ENCODE measurements at places on chromosomes 5 and 9.

GRCh38 chr9:72583370-72583769 lies 62.0 kb downstream of the TMC1 start:
- DNase-seq, result no peak

DNA sequence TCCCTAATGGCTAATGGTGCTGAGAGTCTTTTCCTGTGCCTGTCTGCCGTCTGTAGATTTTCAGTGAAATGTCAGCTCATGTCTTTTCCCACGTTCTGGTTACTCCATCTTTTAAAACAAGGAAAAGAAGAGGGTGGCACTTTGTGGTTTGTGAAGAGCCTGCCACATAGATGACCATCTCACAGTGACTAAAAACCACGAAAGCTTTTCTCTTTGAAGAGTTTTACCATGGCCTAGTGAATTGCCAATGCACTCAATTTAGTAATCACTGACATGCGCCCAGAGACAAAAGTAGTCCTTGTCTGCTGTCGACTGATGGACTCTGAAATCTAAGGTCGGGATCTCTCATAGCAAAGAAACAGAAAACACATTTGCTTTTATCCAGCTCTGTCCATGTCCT lies 50.4 kb downstream of the SPATA31C2 start:
- no peak for DNase-seq

DNA sequence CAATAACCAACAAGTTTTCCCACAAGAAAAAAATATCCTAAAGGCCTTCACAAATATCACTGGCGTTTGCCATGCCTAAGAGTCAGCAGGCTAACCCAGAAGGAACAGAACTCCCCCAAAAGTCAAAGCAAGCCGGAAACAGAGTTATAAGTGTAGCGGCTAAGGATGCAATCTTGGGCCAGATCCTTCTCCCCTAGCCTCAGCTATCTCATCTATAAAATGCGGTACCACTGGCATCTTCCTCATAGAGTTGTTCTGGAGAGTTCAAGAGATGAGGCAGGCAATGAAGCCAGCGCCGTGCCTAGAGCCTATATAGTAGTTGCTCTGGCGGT lies 632 bp downstream of the DPM2 start:
- DNase-seq, result no peak

DNA sequence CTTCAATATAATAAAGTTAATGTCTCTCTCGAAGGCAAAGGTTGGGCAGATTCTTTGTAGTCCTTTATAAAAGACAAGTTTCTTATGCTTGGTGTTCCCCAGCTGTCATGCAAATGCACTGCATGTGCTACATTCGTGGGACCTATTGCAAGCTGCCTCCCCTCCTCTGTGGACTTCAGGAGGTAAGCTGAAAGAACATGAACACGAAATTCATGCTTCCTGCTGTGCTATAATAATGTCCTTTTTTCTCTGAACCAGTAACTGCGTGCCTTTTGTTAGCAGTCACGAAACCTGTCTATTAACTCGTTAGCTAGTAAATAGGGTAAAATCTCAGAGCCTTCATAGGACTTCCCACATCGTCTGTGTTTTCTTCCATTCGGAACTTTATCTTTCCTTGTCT lies 363.5 kb downstream of the CDH9 start:
- no peak for DNase-seq

DNA sequence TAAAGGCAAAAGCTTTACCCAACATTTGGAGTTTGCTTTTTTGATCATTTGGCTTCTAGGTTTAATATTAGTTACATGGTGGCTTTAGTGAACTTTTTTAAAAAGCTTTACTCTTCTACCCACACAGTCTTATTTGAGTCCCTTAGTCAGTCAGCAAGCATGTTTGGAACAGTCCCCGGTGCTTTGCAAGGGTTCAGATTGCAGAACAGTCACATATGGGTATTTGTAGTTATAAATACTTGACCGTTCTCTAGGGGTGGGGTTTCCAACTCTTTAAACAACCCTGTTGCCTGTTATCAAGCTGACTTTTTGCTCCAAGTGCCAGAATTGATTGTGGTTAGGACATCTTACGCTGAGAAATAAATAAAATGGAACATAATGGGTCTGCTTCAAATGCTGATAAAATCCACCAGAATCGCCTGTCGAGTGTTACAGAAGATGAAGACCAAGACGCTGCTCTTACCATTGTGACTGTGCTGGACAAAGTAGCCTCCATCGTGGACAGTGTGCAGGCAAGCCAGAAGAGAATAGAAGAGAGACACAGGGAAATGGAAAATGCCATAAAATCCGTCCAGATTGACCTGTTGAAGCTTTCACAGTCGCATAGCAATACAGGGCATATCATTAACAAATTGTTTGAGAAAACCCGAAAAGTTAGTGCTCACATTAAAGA lies at the start of gene CAVIN4:
Gene CAVIN4 (plus strand): TSS at position 304 of the 673 bp plus-strand sequence. CDS start 65 bp downstream, at position 369.
- DNase-seq, result peak; percentile 91

DNA sequence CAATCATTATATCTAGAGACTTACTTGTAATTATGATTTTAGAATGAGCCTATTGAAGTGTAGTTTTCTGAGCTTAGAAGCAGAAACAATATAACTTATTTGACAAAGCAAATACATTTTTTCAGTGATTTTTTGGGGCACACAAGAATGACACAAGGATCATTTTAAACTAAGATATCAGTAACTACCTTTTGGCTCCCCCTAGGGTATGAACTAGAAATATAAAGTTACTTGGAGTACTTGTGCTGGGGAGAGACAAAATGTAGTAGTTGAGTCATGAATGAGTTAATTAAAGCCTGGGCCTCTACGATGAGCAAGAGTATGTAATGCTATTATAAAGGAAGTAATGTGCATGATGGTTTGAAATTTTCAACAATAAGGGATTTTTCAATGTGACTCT lies 1244.1 kb upstream of the ACO1 start:
- no peak for DNase-seq

DNA sequence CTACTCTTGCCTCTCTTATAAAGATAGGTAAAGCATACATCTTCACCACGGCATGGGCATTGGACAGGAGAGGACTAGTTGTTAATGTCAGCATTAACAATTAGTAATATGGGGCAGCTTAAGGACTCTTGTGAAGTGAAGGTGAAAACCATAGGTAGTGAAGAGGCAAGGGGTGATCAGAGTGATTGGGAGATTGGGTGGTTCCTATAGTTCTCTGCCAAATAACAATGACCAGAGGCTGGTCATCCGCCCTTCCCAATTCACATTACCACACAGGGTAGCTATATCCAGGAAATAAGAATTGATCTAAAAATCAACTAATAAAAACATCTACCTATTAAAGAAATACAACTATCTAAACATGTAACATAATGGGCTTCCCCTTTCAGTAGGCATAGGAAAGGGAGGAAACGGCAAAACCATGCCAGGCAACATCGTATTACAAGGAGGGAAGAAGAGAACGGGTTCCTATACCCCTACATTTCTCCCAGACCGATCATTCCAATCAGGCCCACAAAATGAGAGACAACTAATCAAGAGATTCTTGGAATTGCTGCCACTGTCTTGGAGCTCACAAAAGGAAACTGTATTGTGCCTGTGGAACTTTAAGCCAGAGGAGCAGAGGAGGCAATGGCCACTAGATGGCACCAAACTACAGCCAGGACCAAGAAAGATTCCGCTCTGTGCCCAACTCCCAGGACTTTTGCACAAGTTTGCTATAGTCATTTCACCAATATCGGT lies 121.6 kb downstream of the FBXL17 start:
- peak; percentile 85 for DNase-seq

DNA sequence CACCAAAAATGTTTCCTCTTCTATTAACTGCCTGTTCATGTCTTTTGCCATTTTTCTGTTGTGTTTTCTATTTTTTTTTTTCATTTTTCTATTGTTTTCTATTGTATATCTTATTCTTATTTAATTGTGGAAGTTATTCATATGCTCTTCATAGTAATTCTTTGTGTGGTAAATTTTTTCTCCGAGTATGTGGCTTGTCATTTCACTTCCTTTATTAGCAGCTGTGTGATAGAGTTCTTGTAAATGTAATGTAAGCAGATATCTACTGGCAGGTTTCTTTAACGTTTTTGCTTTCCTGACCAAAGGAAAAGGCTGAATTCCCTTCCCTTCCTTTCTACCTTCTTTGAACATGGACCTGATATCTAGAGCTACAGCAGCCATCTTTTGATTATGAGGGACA lies 5.8 kb upstream of the PLPP1 start:
- DNase-seq, result no peak

DNA sequence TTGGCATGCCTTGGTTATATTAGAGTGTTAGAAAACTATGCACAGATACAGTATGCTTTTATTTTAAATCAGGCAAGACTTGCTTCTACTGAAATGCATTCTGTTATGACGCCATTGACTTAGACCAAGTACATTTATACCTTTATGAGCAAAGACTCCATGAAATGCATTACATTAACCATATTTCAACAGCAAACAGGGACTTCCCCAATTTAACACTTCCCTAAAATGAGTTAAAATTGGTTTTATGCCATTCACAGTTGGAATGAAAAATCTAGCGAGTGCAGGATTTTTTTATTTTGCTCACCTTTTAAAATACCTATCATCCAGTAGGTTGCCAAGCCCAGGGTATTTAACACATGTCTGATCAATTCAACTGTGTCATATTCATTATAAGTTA lies 272.1 kb upstream of the IZUMO3 start:
- DNase-seq, result no peak
